ENCODE measurements at places on chromosomes 4 and X. TPM values are rescaled to one million over a fixed set of nuclear protein-coding genes. Genes with fewer than 3 reads are reported as not detected.

The MAGEA10 gene
- not detected for polyA plus RNA-seq

The TCEAL7 gene
- polyA plus RNA-seq: 184 TPM

The DUX4 gene
- polyA plus RNA-seq: not detected

The SERTM2 gene
- 0.11 TPM for polyA plus RNA-seq

The RBMXL3 gene
- polyA plus RNA-seq: not detected

The ARHGAP24 gene
- 41.3 TPM for polyA plus RNA-seq

The FAM149A gene
- polyA plus RNA-seq: 5.3 TPM

Data from muscle of leg (tissue), 16 donors.